Fibroblast of the aortic adventitia (primary cell): ENCODE measurements at places on chromosomes 3 and 15. TPM values are rescaled to one million over a fixed set of nuclear protein-coding genes. Genes with fewer than 3 reads are reported as not detected.

ATR gene
- 19.4 and 37.6 TPM in 2 replicates for total RNA-seq

TMOD2 gene
- total RNA-seq = 11.2 and 18.9 TPM in 2 replicates

DNA sequence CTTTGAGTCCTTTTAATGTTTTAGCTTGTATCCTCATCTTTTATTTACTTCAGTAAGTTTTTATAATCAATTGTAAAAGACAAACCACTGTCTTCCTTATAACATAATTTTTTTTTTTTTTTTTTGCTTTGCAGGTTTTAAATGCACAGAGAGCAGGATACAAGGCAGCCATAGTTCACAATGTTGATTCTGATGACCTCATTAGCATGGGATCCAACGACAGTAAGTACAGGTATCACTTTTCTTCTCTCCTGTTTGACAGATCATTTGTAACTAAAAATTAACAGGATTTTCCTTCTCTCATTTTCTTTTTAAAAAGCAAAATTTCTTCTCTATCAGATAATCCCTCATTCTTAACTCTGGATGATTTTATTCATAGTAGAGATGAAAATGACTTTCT is 75.4 kb downstream of the PFN2 start:
- DNase-seq = no peak

DNA sequence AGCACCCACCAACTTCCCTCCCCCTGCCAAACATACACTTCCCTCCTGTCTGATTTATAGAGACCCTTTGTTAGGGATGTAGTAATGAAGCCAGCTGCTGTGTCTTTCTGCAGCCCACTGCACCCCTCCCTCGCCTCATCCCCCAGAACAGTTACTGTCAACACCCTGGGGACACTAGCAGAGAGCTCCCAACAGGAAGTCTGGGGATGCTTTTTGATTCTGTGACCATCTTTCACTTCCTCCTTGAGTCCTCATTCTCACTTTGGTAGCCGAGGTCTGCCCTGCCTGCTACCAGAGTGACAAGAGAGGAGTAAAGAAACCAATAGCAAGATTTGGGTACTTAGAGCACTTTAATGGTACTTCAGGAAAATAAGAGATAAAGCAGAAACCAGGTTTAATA is 201.6 kb downstream of the SATB1 start:
- DNase-seq = no peak

DNA sequence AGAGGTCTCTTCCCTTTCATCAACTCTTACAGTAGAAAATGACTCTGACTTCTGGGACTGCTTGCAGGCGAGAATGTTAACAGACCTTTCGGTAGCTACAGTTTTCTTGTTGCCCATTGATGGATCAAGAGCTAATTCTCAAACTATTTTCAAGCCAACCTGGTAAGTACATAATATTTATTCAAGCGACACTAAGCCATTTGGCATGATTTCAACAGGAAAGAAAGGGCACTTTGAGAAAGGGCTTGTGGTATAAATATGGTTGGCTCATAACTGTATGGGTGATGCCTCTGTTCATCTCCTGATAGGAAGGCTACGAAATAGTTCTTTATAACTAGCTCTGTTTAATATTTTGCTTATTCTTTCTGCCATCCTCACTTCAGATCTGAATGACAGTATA is 196.2 kb upstream of the CNTN4 start:
- no peak for DNase-seq

- DNase-seq = no peak
Measured at GRCh38 chr3:1318296-1319005, 225.6 kb downstream of the CNTN6 start.

GRCh38 chr3:45208586-45208985 is 17.5 kb downstream of the TMEM158 start:
- DNase-seq = no peak

DNA sequence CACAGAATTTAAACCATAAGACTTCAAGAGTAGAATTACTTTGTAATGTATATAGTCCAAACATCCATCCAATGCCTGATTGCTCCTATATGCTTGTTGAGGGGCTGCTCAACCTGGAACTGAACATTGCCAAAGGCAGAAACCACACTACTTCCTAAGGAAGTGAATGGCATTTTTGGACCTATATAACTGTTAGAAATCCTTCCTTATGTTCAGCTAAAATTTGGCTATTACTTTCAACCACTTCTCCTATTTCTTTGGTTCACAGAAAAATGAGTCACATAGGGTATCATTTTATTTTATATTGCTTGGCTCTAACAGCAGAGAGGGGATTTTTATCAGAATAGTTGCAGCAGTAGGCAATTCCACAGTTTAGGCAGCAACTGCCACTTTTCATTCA is 342.1 kb downstream of the SLC9A9 start:
- no peak for DNase-seq

DNA sequence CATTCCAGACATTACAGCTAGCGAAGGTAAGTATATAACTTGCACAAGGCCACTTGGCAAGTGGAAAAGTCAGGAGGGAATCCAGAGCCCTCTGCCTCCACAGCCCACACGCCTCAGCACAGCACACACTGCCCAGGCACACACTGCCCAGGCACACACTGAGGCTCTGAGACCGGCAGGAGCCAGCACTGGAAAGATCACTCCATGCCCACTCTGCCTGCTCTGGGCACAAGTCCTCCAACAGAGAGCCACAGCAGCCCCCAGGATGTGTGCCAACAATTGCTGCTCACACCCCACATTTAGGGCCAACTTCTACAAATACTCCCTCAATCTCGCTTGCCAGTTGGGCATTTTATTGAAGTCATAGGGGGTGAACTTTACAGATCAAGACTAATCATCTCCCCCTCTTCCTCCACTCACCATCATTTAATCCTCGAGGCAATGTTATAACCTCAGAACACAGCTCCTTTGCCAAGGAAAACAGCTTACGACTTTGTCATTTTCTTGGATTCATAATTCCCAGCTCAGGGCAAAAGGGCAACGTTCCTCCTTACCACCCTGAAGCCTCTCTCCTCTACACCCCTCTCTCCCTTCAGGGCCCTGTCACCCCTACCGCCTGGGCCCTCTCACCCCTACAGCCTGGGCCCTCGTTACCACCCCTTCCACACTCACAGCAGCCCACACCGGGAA is 53.0 kb upstream of the TPM1 start:
- DNase-seq = peak; percentile 58
